ENCODE measurements at places on chromosomes 12 and 14.
A peak's percentile ranks its signal among the peaks of the same experiment; 100 is the strongest.

- DNase-seq, result no peak
These were observed 2.7 kb downstream of the JAG2 start for GRCh38 chr14:105165761-105166485.

GRCh38 chr12:110600254-110600653 lies 13.7 kb upstream of the TCTN1 start:
- DNase-seq, result peak; percentile 48

DNA sequence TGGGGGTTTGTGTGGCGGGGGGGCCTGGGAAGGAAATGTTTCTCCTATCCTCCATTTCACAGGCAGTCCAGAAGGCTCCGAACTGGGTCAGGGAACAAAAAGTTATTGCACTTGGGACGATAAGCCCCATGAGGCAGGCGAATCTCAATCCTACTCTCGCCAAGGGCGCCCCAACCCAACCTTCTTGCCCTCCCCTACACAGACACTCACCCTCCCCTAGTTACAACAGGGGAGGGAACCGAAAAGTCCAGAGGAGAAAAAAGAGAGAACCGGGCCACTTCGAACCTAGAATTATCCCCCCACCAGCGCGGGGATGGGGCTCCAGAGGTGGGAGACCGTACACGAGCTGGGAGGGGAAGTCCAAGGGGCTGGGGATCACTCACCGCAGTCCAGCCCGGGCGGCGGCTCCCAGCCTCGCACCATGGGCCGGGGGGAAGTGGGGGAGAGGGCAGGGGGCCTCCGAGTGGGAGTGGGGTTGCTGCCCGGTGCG lies 357 bp downstream of the HOMEZ start:
- DNase-seq, result no peak

DNA sequence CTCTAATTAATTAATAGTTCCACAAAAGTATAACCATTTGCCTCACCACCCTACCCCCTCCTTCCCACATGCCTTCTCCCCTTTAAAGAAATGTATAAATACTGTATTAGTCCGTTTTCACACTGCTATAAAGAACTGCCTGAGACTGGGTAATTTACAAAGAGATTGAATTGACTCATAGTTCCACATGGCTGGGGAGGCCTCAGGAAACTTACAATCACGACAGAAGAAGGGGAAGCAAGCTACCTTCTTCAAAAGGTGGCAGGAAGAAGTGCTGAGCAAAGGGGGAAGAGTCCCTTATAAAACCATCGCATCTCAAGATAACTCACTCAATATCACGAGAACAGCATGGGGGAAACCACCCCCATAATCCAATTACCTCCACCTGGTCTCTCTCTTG lies 8.2 kb upstream of the RESF1 start:
- no peak for DNase-seq

GRCh38 chr14:97033556-97034081 lies 236.4 kb downstream of the VRK1 start:
- no peak for DNase-seq
